ENCODE measurements at places on chromosomes 3 and 15. TPM values are rescaled to one million over a fixed set of nuclear protein-coding genes. Genes with fewer than 3 reads are reported as not detected.

GRCh38 chr3:129070086-129070885 lies 9.7 kb downstream of the GP9 start:
- no peak for DNase-seq

GRCh38 chr3:122497425-122497824 lies 17.3 kb downstream of the KPNA1 start:
- peak; percentile 65 for DNase-seq

DNA sequence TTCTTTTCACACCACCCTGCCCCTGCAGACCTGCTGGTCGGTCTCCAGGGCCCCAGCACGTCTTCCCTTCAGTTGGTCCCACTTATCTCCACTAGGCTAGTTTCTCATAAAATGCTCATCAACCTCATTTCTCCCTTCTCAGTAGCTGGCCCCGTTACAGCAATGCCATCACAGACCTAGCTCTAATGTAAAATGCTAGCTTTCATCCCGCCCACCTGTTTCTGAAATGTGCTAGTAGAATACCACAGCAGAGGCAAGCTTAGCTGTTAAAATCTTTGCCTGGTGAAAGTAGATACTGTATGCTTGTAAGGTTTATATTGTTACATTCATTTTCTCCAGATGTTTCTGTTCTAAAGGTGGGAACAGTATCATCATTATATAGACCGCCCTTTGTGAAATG lies 13.1 kb downstream of the MKRN2OS start:
- DNase-seq: no peak

DNA sequence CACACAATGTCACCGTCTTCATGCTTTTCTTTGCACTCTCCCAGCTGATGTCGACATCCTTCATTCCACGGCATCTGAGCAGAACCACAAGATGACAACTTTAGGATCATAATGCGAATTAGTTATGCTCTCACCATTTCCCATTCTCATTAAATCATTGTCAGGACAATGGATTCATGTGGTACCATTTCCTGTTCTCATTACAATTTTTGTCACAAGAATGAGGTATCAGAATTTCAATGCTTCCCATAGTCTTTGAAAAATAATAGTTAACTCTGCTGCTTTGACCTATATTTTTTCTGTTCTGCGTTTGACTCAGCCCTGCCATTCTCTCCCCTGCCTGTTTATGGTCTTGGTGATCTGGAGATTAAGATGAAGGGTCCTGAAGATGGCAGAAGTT lies 175.7 kb upstream of the MDFIC2 start:
- DNase-seq: no peak

DNA sequence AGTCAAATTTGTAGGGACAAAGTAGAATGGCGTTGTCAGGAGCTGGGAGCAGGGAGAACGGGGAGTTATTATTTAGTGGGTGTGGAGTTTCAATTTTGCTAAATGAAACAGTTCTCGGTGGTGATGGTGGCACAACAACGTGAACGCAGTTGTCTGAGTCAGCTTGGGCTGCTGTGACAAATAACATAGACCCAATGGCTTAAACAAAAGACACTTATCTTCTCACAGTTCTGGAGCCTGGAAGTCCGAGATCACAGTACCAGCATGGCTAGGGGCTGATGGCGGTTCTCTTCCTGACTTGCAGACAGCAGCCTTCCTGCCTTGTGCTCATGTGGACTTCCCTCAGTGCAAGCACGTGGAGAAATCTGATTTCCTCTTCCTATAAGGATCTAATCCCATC lies 90.2 kb downstream of the CHSY1 start:
- DNase-seq: no peak

GRCh38 chr15:70097063-70097320 lies 725 bp downstream of the TLE3 start:
- no peak for DNase-seq

DNA sequence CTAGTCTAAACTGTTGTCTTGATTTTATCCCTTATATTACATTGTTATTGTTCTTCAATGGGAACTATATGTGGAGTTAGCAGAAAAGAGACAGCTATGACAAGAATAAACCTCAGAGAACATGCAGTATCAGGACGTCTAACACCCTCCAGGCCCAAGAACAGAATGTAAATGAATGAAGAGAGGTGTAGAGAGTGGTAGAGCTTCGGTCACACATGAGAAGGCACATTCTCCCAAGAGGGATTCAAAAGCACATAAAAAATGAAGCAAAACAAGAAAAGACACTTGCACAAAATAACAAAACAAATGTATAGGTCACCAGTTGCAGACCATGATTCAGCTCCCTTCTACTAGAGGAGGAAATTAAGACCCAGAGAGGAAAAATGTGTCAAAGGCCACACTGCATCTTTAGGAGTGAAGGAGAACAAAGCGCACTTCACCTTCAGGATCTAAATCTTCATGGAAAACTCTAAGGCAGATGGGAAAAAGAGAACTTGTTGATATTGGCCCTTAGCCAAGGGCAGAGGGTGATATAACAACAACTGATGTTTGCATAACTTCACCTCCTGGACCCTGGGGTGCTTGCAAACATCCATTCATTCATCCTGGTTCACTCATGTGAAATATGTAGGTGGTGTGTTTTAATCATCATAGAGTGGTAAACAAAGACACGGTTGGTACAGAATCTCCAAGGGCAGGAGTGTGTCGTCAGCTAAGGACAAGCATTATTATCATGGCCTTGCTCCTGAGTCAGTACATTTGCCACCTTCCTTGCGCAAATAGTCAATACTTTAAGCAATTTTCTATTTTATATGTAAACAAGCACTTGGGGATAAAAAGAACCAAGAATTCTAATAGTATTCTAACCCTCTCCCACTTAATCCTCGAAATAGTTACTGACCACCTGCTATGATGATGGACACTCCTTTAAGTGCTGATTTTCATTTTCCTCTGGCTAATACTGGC lies 8.8 kb downstream of the NEK10 start:
- no peak for DNase-seq

DNA sequence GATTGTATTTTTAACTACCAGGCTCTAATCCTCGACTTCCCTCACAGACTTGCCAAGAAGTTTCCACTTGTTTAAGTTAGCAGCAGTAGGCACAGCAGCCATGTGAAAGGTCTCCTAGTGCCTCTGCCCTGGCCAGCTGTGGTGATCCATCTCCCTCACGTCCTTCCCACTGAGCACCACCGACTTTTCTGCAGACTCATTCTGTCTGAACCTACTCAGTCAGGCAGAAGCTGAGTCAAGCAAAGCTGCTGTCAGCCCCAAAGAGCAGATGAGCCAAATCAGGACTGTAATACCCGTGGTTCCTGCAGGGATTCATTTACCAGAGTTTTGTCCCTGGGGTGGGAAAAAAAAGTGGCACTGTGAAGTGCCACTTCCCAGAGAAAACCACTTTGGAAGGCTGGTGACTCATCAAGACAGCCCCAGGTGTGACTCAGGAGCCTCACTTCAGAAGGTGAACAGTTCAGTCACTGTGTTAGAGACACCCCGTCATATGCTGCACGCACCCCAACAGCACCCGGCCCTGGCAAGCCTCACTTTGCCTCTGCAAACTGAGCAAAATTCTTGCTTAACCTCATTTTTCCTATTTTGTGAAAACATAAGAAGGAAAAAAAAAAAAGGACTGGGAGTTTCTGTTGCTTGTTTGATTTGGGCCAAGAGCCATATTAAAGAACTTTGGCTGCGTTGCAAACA lies 76.0 kb downstream of the WWTR1 start:
- DNase-seq: no peak

DNA sequence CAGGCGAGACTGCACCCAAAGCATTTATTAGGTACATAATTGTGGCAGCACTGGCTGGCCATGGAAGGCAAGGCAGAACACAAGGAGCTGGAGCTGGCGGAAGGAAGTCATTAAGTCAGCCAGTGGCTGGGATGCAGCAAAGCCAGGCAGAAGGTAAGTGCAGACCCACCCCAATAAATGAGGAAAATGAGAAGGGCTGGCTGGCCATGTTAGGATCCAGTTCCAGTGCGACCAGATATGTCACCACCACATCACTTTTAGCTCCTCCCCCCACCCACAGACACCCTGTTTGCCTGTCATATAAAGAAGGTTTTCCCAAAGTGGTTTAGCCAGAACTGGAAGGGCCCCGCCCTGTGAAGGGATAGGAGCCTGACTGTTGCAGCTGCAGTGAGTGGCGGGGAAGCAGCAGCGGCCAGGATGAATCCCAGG lies at the start of gene FURIN:
FURIN (plus strand) TSS at position 328 of the 429 bp plus-strand sequence. CDS start 7,153 bp downstream, outside the sequence.
- DNase-seq: no peak

- no peak for DNase-seq
Measured at GRCh38 chr3:192079098-192079497, 618.1 kb downstream of the PYDC2 start.

DNA sequence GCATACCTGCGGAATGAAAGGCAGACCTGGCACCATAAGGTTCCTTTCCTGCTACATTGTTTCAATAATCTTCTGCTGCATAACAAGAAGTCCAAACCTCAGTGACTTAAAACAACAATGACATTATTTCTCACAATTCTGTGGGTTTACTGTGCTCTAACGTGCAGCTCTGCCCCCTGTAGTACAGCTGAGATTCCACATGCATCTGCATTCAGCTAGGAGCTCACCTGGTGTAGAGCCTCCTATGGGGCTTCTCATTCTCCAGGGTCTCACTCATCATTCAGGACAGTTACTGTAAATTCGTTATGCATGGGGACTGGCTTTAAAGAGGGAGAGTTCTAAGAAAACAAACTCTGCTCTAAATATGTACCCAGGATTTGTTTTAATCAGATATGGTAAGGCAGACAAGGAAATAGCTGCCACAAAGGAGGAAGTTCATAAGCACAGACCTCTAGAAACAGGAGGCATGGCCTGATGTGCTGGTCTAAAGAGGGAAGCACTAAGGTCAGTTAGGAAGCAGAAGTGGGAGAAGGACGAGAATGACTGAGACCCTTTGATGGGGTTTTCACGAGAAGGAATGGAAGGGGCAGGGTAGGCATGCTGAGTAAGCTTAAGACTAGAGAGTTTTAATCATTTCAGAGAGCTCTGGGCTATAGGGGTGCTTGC lies 347.0 kb downstream of the NEK10 start:
- no peak for DNase-seq

GRCh38 chr3:101667844-101668243 lies 9.1 kb downstream of the ZBTB11 start:
- no peak for DNase-seq

GRCh38 chr3:102904629-102905028 lies 469.8 kb downstream of the ZPLD1 start:
- no peak for DNase-seq

DNA sequence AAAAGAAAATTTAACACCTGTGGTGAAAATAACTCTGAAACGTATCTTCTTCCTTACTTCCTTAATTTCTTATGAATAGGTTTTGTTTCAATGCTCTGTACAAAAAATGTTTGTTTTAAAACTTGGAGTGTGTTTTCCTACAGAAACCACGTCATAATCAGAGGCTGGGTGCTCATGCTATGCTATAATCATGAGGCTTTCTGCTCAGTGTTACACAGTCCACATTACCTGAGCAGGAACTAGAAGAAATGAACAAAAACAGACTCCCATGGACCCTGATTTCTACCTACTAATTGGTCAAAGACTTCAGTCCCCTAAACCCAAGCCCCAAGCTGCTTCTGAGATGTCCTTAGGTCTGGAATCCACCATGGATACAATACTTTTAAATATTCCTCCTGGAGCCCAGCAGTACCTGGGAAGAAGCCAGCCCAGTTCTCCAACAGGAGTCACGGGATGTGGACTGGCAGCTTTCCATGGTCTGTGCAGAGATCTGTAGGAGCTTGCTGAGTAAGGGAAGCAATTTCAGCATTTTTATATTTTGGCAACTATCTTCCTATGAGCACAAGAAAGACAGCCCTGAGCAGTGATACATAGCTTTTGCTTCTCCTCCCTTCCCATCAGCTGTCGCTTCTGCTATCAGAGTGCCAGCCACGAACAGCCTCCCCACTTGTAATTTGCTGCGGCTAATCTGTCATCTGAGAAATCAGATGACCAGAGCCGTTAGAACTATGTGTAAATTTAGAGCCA lies 65.6 kb downstream of the WDR72 start:
- no peak for DNase-seq

DNA sequence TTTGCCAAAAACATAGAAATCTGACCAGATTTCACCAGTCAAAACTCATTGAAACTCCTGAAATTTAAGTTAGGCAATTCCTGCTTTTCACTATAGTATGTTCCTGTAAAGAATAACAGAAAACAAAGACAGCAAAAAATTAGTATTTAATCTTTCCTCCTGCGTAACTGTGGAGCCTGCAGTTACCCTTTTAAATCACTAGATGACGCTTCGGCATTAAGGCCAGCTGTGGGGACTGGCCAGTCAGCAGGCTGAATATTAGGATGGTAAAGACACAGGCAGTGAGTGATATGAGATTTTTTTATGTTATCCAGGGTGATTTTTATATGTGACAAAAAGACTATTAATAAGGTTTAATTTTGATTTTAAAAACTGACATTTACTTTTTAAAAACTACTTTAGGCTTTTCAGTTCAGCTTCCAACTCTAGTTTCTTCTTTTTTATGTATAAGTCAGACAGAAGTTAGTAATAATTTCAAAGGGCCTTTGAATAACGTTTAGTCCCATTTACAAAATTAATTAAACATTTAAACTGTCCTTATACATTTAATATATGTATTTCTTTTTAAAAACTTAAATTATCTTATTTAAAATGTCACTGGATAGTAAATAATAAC lies 165.1 kb downstream of the PPM1L start:
- no peak for DNase-seq

DNA sequence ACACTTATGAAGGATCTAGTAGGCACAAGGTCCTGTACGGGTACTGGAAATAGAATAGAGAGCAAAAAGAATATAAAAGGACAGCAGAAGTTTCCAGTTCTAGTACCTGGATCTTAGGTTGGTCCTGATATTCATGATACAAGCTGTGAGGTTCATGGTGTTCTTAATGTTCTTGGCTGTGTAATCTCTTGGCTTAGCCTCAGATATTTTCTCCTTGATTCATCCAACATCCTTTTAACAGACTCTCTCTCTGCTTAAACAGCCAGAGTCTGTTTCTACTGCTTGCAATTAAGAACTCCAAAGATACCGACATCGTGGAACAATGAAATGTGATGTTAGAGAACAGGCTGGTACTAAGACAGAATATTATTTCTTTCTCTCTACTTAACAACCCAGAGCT lies 49.9 kb downstream of the CNTN3 start:
- DNase-seq: no peak

Gene DUT
- 34.4 TPM for total RNA-seq

Gene OSBPL10
- 1.00 TPM for total RNA-seq

Gene PRKCD
- 60.0 TPM for total RNA-seq

Gene CHRNA7
- 3.7 TPM for total RNA-seq

Gene DPP8
- total RNA-seq: 64.8 TPM

Gene MLF1
- 3.1 TPM for total RNA-seq
